ENCODE measurements at places on chromosomes 2 and 18. TPM values are rescaled to one million over a fixed set of nuclear protein-coding genes. Genes with fewer than 3 reads are reported as not detected.

- DNase-seq, result no peak
Observed at GRCh38 chr2:219916726-219917440, 289.5 kb downstream of the SLC4A3 start.

- DNase-seq, result no peak
Observed at GRCh38 chr2:128315829-128316776, 2.6 kb downstream of the HS6ST1 start.

GRCh38 chr2:136021976-136022375 lies 36.5 kb upstream of the DARS1 start:
- DNase-seq, result no peak

DNA sequence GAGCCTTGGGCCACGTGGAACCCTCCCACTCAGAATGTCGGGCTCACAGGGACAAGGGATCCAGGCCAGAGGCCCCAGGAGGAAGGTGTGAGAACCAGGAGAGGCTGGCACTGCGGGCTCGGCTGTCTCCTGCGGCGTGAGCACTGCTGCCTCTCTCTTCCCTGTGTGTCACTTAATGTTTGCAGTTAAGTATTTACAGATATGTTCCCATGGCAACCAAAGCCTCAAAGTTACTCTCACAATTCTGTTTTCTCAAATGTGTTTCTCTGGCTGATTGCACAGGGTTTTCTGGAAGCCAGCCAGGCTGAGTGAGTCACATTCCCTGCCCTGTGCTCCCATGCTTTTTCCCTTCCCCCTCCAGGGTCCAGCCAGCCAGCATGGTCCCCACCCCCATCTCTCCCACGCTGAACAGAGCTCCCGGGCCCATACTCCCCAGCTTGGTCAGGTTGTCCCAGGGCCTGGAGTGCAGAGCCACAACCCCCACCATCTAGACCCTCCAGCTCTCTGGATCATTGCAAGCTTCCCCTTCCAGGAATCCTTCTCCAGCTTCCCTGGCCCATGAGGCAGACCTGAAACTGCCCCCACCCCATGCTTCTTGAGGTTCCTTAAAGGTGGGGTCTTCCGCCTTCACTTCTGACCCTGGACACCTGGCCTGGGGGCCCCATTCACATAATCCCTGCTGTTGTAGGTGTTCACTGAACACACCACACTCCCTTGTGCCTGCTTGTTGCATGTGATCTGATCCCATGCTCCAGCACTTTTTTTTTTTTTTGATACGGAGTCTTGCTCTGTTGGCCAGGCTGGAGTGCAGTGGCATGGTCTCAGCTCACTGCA lies 265.9 kb downstream of the CELF4 start:
- no peak for DNase-seq

GRCh38 chr2:28661589-28662001 lies 90.0 kb upstream of the PPP1CB start:
- no peak for DNase-seq

- DNase-seq, result no peak
Observed at GRCh38 chr2:188576651-188577050, 285.0 kb downstream of the GULP1 start.

- DNase-seq, result no peak
Observed at GRCh38 chr2:226799976-226800940, 638 bp upstream of the IRS1 start.

DNA sequence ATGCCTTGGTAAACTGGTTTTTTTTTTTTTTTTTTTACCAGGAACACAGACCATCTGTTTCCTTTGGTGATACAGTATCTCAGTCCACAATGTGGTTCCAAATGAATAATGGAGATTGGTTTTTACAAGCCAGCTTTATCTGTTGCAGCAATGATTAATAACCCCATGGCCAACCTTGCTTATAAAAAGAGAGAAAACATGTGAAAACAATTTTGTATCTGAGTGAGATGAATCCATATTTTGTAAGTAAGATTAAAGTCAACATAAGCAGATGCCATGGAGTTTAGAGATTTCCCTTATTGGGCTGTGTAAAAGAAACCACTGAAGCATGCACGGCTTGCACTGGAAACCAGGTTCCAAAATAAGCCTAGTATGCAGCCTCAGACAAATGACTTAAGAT lies 108.6 kb upstream of the CNTNAP5 start:
- DNase-seq, result no peak

The HNMT gene
- 5.5 TPM for total RNA-seq

The DTYMK gene
- 108 TPM for total RNA-seq

The SLC20A1 gene
- total RNA-seq, result 116 TPM

The LYPD6 gene
- total RNA-seq, result 7.3 TPM

The ANKRD23 gene
- 9.3 TPM for total RNA-seq

The TMEM169 gene
- total RNA-seq, result 34.8 TPM
